ENCODE measurements at places on chromosomes 4 and X.

DNA sequence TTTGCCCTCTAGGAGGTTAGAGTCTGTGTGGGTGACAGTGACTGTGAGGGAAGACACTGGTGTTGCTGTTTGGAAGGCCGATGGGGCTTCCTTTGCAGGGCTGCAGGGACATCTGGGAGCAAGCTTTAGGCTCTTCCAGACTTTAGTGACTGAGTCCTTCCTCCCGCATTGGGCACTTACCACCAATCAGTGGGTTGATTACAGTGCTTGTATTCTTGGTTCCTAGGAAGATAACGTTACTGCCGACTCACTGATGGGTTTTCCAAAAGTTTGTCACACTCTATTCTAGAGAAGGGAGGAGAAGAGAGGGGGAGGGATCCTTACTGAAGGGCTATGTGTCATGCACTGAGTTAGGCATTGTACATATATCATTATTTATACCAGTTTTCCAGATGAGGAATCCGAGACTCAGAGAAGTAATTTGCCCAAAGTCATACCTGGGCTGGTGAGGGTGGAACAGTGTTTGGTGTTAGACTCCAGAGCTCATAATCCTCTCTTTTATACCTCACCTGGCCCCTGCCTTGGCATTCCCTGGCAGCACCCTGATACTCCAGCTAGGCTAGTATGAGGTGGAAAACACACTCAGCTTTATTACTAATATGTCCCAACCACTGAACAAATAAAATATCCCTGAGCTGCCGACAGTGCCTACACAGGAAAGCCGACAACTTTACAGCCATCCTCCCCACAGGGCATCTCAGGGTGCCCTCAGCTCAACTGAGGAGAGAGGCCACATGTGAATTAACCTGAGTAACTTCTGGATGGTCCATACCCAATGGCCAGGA is 3.8 kb downstream of the CHST7 start:
- DNase-seq: no peak

GRCh38 chrX:38468563-38469157 is 92.7 kb upstream of the TSPAN7 start:
- DNase-seq: no peak

DNA sequence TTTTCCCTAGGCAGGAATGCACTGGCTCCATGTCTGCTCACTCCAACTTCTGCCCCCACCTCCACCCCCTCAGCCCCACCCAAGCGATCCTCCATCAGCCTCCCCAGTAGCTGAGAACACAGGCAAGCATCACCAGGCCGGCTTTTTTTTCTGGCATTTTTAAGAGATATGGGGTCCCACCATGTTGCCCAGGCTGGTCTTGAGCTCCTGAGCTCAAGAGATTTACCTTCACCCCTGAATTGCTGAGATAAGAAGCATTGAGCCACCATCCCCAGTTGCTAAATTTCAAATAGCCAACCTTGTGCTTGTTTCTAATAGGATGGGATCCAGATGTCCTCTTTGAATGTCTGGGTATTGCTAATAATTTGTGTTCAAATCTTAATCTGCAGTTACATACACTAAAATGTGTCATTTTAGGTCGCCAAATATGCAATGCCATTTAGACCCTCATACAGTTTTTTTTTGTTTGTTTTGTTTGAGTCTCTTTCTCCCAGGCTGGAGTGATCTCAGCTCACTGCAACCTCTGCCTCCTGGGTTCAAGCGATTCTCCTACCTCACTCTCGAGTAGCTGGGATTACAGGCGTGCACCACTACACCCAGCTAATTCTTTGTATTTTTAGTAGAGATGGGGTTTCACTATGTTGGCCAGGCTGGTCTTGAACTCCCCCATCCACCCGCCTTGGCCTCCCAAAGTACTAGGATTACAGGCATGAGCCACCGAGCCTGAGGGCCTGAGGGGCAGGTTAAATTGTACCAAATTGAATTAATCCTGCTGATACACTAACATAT is 8.8 kb downstream of the LARP7 start:
- DNase-seq: no peak

DNA sequence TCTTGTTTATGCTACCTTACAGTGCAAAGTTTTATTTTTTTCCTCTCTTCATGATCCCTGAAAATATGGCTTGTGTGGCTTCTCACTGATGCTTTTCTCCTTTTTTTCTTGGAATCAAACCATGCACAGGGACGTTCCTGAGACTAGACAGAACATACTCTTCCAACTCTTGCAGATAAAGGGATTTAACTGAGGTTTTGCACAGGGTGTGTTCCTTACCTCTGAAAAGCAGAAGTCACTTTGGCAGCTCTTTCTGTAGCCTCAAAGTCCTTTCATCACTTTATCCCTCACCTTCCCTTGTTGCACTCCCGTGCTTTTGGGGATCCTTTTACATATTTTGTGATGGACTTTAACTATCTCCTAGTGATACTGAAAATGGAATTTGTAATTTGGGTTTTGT is 300.1 kb downstream of the SPRY1 start:
- peak; percentile 30 for DNase-seq

DNA sequence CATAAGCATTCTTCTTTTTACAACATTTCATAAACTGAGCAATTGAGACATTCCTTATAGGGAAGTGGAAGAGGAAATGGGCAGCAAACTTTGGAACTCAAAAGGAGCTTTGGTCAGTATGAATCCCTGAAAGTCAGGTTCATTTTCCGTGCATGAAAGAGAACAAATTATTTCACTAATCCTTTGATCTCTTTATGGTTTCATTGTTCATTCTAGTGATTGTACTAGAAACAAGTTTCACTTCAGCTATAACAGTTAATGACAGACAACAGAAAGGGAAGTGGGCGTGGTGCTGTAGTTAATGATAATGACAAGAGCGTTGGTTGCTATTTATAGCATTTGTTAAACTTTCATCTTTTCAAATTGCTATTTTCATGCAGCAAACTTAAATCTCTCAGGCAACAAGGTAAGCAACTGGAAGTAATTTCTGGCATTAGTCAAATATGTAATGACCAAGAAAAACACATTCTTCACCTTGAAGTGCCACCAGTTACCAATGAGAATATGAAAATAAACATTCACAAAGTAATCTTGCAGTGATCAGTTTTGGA is 98.4 kb downstream of the AREG start:
- peak; percentile 12 for DNase-seq

- no peak for DNase-seq
These were observed 78.8 kb upstream of the PRPS1 start for GRCh38 chrX:107549504-107549903.

DNA sequence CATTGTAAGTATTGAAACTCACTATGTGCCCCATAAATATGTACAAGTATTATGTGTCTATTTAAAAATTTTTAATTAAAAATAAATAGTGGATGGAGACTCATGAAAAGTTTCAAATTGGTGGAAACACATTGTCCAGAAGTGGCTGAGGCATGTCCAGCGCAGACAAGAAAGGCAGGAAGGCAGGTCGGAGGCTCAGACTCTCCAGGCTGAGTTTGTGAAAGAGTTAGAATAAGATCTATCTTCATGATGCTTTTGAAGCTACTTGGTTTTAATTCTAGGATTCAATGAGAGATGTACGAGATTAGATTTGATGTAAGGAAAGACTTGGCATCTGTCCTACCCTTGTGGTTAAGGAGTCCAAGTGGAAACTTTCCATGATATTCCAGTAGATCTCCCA is 19.8 kb downstream of the PNMA6F start:
- no peak for DNase-seq

- no peak for DNase-seq
These were observed 14.2 kb upstream of the FNIP2 start for GRCh38 chr4:158754385-158755180.

GRCh38 chrX:56726605-56727004 is 2.4 kb upstream of the NBDY start:
- DNase-seq: no peak

DNA sequence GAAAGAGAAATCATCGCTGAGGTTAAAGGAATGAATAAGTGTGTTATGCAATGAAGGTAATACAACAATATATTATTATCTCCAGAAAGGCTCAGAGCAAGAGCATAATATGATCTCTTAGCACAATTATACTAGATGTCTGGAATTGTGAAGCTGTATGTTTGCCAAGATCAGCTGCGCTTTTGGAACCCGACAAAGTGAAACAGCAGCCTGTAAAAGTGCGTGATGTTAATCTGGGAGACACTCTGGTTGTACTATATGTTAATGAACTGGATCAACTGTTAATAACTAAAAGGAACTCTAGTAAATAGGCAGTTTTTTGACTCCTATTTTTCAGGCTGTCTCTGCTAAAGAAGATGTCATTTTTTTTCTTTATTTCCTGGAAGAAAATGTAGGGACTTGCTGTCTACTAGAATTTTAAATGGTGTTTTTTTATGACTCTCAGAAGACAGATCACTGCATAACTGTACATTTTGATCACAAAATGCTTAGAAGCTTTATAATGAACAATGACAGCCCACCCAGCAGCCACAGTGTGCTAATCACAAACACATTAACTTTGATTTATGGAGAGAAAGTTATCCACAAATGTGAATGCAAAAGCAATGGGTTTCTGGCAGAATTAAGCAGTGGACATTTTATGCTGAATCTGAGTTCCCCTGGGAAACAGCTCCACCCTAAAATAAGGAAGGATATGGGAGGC is 50.2 kb downstream of the UGT2B28 start:
- DNase-seq: no peak

- DNase-seq: no peak
These were observed 222.3 kb upstream of the AGTR2 start for GRCh38 chrX:115948018-115948923.

DNA sequence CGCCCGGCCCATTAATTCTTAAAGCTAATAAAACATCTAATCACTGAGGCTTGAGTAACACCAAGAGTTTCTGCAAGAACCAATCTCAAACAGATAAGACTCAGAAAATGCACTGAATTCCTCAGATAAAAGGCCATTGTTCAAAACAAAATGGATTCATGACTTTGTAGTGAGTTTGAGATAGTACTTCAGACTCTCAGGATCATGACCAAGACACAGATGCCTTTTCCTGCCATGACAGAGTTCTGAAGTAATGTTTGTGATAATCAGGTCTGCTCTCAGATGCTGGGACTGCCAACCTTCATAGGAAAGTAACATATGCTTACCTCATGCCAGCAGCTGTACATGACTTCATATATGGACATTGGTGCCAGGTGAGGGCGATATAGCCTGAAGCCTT is 54.6 kb downstream of the NIPAL1 start:
- DNase-seq: no peak

DNA sequence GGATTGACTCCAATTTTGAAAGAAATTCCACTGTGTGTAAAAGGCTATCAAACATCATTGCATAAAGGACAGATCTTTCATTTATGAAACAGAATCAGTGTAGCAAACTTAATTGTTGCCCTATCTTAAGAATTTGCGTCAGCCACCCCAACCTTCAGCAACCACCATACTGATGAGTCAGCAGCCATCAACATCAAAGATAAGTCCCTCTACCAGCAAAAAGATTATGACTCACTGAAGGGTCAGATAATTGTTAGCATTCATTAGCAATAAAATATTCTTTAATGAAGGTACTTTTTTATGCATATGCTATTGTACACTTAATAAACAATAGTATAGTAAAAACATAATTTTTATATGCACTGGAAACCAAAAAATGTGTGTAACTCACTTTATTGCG is 15.8 kb upstream of the GRSF1 start:
- no peak for DNase-seq
